ENCODE measurements at places on chromosomes 12 and 14.

DNA sequence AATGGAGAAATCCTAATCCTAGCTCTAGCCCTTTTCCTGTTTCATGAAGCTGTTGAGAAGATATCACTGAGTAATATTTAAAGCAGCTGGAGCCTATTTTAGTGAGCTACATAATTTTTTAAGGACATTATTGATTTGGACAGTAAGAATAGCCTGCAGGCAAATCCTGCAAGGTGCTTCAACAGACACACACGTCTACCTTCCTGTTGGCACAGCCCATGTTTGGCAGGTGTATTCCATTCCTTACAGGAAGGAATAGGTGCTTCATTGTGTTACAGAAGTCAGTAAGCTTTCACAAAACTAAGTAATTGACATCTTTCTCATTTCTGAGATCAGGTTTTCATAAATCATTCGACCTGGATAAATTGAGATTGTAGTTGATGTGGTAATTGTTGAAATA lies 50.6 kb downstream of the FOXA1 start:
- no peak for DNase-seq

DNA sequence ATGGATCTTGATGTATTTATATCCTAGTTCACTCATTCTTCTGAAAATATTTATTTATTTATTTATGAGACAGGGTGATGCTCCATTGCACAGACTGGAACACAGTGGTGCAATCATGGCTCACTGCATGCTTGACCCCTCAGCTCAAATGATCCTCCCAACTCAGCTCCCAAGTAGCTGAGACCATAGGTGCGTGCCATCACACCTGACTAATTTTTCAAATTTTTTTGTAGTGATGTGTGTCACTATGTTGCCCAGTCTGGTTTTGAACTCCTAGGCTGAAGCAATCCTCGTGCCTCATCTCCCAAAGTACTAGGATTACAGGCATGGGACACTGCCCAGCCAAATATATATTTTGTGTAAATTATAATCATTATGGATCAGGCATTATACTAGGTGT lies 595.6 kb upstream of the ATP2B1 start:
- DNase-seq: no peak

GRCh38 chr12:54795644-54796043 lies 58.7 kb upstream of the MUCL1 start:
- no peak for DNase-seq

- DNase-seq: peak; percentile 31
Measured at GRCh38 chr12:49347311-49348193, 864 bp downstream of the DNAJC22 start.

DNA sequence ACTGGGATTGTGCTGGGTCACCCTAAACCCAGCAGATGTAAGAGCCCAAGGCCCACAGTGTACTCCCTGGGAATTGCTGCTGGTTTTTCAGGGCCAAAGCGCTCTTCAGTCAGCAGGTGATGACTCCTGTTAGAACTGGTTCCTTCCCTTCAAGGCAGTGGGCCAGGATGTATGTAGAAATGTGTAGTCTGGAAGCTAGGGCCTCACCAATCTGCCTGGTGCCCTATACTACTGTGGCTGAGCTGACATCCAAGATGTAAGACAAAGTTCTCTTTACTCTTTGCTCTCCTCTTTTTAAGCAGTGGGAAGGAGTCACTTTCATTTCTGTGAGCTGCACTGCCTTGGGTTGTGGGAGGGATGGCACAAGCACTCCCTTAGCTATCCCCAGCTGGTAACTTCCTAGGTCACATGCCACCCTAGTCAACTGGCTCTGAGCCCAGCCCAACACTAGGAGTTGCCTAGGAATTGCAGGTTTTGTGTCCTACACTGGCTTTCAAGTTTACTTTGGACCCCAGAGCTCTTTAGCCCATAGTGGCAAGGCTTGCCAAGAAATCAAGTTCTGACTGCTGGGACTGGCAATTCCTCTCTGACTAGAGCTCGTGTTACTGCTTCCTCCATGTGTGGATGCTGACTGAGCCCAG lies 249.2 kb downstream of the C12orf50 start:
- no peak for DNase-seq

DNA sequence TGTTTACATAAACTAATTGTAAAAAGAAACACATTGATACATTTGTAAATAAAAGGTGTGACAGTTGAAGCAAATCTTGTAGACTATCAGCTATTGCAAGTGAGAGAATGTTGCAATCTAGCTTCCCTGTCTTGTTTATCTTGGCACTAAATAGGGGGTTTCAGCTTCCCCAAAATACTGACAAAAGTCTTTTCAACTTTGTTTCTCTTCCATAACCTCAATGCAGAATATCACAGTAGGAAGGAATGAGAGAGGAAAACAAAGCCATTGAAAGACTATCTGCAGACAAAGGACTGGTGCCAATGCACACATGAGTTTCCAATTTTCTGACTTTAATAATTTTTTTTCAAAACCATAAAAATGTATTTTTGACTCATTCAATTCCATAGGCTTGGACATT lies 886.2 kb upstream of the MGAT4C start:
- DNase-seq: peak; percentile 73

All from fibroblast of skin of left biceps (primary cell).